ENCODE measurements at places on chromosomes 1 and 21.
A peak's percentile ranks its signal among the peaks of the same experiment; 100 is the strongest.

- H3K4me3 ChIP-seq, result no peak overlapping the region
- peak; percentile 79 for DNase-seq
- no peak overlapping the region for H3K27ac ChIP-seq
- peaks cover 11% of the 10 kb centered on the region for H3K4me1 ChIP-seq
- H3K36me3 ChIP-seq, result no peaks in the 10 kb centered on the region
Measured at GRCh38 chr1:27284425-27285273, 37.3 kb upstream of the TMEM222 start.

DNA sequence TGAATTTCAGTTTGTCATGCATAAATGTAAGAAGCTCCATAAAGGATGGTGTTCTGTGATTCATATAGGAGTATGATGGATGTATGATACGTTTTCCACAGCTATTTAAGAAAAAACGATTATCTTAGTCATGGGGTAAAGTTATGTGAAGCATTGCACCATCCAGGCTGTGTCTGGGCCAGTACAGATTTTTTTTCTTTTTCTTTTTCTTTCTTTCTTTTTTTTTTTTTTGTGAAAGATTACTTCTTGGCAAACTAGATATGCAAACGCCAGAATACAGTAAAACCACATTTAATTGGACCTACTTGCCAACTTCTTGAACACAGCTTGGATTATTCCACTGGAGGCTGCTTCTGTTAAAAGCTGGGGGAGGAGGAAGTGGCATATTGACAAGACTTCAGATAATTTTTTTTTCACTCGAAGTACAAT is 14.9 kb downstream of the ZBTB18 start:
- no peaks in the 10 kb centered on the region for H3K27me3 ChIP-seq
- peaks cover 20% of the 10 kb centered on the region for H3K4me1 ChIP-seq
- no peak overlapping the region for H3K27ac ChIP-seq
- H3K36me3 ChIP-seq, result no peaks in the 10 kb centered on the region
- H3K4me3 ChIP-seq, result no peak overlapping the region

- H3K4me1 ChIP-seq, result no peaks in the 10 kb centered on the region
- H3K4me3 ChIP-seq, result no peak overlapping the region
- H3K27ac ChIP-seq, result no peak overlapping the region
- peak; percentile 21 for DNase-seq
Measured at GRCh38 chr1:18100491-18101063, 7.0 kb upstream of the IGSF21 start.

DNA sequence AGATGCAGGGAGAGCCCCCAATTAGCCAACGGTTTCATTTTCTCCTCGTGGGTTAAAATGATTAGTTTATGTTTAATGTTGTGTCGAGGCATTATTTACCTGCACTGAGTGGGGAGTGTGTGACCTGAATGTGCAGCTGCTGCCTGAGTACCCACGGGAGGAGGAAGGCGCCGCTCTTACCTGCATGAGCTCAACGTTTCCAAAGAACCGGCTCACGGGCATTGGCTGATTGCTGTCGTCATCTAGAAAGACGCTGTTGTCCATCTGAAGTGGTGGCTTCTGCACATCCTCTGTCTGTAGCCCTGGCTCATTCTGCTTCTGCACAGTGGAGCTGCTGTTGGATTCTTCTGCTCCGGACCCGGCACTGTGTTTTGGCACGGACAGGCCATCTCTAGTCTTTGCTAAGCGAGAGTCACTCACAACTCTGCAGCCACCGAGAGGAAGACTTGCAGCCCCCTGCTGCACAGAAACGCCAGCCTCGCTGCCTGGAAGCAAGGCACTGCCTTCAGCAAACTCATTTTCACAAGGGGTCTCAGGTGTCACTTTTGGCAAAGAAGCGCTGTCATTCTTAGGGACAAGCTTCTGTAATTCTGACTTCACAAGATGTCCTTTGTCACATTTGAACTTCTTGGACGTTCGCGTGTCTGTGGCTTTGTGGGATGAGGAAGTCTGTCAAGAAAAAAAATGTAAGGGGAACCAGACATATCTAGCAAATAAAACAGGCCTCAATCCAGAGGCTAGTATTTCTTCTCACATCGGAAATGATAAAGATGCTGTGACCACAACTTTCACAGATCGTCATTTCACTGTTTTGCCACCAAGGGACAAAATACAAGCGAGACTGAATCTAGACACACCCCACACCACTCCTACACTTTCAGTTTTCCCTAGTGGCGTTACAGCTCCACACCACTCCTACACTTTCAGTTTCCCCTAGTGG is 9.4 kb downstream of the C1orf174 start:
- H3K27ac ChIP-seq, result peak overlapping the region; percentile 49
- H3K27me3 ChIP-seq, result no peaks in the 10 kb centered on the region
- no peak overlapping the region for H3K4me3 ChIP-seq
- peak; percentile 24 for DNase-seq
- H3K36me3 ChIP-seq, result peaks cover 36% of the 10 kb centered on the region

GRCh38 chr1:27332536-27333281 is 9.1 kb upstream of the SYTL1 start:
- no peaks in the 10 kb centered on the region for H3K27me3 ChIP-seq
- no peak overlapping the region for H3K27ac ChIP-seq
- H3K4me1 ChIP-seq, result peaks cover 27% of the 10 kb centered on the region

DNA sequence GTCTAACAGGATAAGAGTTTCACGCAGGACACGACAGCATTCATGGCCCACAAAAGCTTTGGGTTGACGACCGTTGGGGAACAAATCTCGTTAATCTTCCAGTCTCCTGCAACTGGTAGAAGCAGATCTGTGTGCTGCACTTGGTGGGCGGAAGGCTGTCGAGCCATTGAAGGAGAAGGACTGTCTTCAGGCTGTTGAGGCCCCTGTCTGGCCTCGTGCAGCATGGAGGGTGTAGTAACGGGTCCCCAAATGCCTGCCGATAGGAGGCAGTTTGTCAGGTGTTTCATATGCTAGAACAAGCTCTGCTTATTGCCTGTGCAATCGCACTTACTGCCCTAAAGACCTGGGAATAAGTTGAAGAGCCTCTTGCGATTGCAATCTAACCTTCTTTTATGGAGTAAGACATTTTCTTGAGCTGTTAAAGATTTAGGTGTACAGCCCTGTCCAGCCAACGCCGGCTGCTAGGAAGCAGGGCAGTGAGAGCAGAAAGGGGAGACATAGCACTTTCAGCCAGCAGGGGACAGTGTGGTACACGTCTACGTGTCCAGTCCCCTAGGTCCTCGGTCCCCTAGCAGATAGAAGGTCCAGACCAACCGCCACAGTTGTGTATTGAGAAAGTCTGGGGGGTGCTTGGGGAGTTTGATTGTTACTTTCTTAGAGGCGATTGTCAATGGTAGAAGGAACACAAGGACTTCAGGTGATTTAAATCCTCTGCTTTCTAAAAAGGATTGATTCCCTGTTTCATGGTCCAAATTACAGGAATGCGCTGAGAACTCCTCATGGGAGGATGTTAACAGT is 102.3 kb upstream of the TMPRSS2 start:
- no peak overlapping the region for H3K4me3 ChIP-seq
- H3K4me1 ChIP-seq, result peaks cover 2% of the 10 kb centered on the region
- H3K27ac ChIP-seq, result no peak overlapping the region
- peaks cover 42% of the 10 kb centered on the region for H3K27me3 ChIP-seq
- no peaks in the 10 kb centered on the region for H3K36me3 ChIP-seq

DNA sequence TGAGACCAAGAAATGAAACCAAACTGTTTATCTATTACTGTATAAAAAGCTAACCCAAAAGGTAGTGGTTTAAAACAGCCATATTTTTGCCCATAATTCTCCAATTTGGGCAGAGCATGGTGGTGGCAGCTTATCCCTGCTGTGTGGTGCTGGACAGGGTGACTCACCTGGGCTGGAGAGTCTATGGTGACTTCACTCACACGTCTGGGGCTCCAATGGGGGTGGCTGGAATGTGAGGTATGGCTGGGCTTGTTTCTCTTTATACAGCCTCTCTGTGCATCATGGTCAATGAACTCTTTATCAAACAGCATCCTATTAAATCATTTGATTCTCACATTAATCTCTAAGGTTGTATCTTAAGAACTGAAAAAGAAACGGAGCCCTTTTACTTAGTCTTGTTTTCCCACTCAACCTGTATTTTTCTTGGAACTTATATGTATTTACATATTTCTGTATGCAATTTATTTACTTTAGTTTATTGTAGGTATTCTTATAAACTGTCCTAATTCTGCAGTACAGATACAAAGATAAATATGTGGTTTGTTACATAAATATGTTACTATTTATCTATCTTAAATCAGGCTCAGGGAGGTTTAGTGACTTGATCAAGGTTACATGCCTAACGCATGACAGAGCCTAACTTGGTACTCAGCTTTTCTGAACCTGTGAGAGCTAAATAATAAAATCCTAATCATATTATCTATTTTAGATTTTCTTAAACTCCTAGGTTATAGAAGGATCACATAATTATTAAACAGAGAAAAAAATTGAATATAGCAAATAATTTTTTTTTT is 37.5 kb upstream of the WLS start:
- H3K4me1 ChIP-seq, result no peaks in the 10 kb centered on the region
- H3K4me3 ChIP-seq, result no peak overlapping the region
- no peaks in the 10 kb centered on the region for H3K27me3 ChIP-seq
- H3K36me3 ChIP-seq, result no peaks in the 10 kb centered on the region
- DNase-seq, result no peak

DNA sequence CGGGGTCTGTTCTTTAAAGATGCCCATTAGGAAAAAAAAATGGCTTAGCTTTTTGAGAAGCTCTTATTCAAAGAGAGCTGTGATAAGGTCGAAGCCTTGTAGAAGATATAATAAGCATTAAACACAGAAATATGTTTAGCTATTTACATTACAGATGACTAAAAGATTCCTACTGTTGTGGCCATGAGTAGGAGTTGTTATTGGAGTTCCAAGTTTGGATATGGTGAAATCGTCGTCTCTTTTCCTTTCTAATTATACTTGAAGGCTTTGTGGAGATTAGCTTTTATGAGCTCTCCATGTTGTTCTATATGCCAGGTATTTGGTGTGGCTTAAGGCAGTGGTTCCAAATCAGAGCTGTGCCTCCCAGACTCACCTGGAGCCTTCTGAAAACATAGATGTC is 79.9 kb upstream of the LAMC2 start:
- H3K36me3 ChIP-seq, result no peaks in the 10 kb centered on the region
- no peaks in the 10 kb centered on the region for H3K4me1 ChIP-seq
- no peak overlapping the region for H3K4me3 ChIP-seq
- H3K27me3 ChIP-seq, result peaks cover 16% of the 10 kb centered on the region
- no peak for DNase-seq

GRCh38 chr1:5430911-5431697 is 561.1 kb downstream of the NPHP4 start:
- no peak for DNase-seq
- H3K27me3 ChIP-seq, result peaks cover 9% of the 10 kb centered on the region
- no peak overlapping the region for H3K27ac ChIP-seq
- H3K36me3 ChIP-seq, result no peaks in the 10 kb centered on the region

GRCh38 chr1:244276646-244277045 is 175.1 kb downstream of the ADSS2 start:
- H3K36me3 ChIP-seq, result no peaks in the 10 kb centered on the region
- H3K27ac ChIP-seq, result no peak overlapping the region
- H3K27me3 ChIP-seq, result no peaks in the 10 kb centered on the region
- no peak overlapping the region for H3K4me3 ChIP-seq

DNA sequence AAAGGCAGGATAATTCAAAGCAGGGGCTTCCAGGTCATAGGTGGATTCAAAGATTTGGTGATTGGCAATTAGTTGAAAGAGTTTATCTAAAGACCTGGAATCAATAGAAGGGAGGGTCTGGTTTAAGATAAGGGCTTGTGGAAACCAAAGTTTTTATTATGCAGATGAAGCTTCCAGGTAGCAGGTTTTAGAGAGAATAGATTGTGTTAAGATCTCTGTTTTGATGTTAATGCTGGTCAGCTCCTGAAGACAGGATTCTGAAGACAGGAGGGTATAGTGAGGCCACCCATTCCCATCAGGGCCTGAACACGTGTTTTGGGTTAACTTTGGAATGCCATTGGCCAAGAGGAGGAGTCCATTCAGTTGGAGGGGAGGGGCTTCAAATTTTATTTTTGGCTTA is 6.1 kb upstream of the PTBP2 start:
- peaks cover 11% of the 10 kb centered on the region for H3K27me3 ChIP-seq
- H3K27ac ChIP-seq, result no peak overlapping the region
- no peaks in the 10 kb centered on the region for H3K4me1 ChIP-seq
- no peak overlapping the region for H3K4me3 ChIP-seq

- no peak for DNase-seq
- H3K4me1 ChIP-seq, result no peaks in the 10 kb centered on the region
- no peaks in the 10 kb centered on the region for H3K27me3 ChIP-seq
- peaks cover 2% of the 10 kb centered on the region for H3K36me3 ChIP-seq
- H3K4me3 ChIP-seq, result no peak overlapping the region
Measured at GRCh38 chr1:232012773-232013386, 386.3 kb downstream of the DISC1 start.

DNA sequence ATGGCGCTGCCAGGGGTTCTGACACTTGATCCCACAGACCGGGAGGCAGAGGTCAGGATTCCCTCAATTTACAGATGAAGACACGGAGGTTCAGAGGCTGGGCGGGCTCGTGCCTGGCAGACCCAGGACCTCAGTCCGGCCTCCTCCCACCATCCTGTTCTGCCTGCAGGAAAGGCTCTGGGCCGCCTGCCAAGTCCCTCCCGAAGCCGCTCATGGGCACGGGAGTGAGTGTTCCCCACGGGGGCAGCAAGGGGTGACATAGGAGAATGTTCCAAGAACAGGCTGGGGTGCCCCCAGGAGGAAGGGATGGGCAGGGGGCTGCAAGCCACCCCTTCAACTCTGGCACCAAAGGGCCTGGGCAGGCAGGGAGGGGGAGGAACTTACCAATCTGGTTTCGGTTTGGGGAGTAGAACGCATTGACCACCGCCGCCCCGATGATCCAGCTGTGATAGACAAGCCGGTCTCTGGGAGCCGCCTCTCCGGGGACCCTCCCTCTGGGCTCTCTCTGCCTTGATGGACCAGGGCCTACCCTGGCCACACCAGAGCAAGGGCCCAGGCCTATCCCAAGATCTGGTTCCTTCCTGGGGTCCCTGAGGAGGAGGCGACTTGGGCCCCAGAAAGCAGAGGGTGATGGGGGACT is 7.5 kb downstream of the PRXL2B start:
- DNase-seq, result no peak
- no peak overlapping the region for H3K27ac ChIP-seq
- peaks cover 1% of the 10 kb centered on the region for H3K36me3 ChIP-seq
- H3K4me3 ChIP-seq, result no peak overlapping the region

DNA sequence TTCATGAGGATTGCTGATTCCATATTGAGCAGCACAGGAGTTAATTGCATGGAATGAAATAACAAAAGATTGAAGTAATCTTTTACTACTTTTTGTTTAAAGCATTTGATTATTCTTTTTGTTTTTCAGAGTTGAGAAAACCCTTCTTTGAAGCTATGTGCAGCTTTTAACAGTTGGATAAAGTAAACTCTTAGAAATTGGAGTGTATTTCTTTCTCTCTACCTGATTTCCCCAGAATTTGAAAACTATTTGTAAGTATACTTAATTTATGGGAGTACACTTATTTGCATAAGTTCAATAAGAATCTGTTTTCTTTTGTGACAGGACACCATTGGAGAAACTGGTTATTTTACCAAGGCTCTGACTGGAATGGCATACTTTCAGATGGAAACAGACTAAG is 133.6 kb downstream of the TRIM33 start:
- no peak overlapping the region for H3K4me3 ChIP-seq
- no peaks in the 10 kb centered on the region for H3K4me1 ChIP-seq
- peaks cover 6% of the 10 kb centered on the region for H3K36me3 ChIP-seq
- DNase-seq, result no peak
- H3K27ac ChIP-seq, result no peak overlapping the region

GRCh38 chr1:155938220-155938627 is 3.2 kb upstream of the RXFP4 start:
- H3K4me1 ChIP-seq, result peaks cover 40% of the 10 kb centered on the region
- DNase-seq, result no peak
- peak overlapping the region; percentile 0 for H3K4me3 ChIP-seq
- H3K27ac ChIP-seq, result peak overlapping the region; percentile 74
- H3K36me3 ChIP-seq, result no peaks in the 10 kb centered on the region
